ENCODE measurements at places on chromosomes 16 and 17.

- peaks cover 89% of the 10 kb centered on the region for H3K4me1 ChIP-seq
- H3K4me3 ChIP-seq, result no peak overlapping the region
- H3K27ac ChIP-seq, result peak overlapping the region; percentile 98
- DNase-seq, result peak; percentile 80
- peaks cover 86% of the 10 kb centered on the region for H3K36me3 ChIP-seq
These were observed 56.2 kb downstream of the PRMT7 start for GRCh38 chr16:68367030-68367429.

GRCh38 chr16:85590506-85590832 is 22.7 kb upstream of the GSE1 start:
- no peak for DNase-seq
- H3K27ac ChIP-seq, result no peak overlapping the region
- no peak overlapping the region for H3K4me3 ChIP-seq
- H3K27me3 ChIP-seq, result no peaks in the 10 kb centered on the region
- H3K36me3 ChIP-seq, result peaks cover 21% of the 10 kb centered on the region
- H3K4me1 ChIP-seq, result no peaks in the 10 kb centered on the region

GRCh38 chr17:74235040-74235581 is 21.7 kb downstream of the TTYH2 start:
- no peaks in the 10 kb centered on the region for H3K4me1 ChIP-seq
- H3K36me3 ChIP-seq, result no peaks in the 10 kb centered on the region
- DNase-seq, result no peak
- no peak overlapping the region for H3K4me3 ChIP-seq

DNA sequence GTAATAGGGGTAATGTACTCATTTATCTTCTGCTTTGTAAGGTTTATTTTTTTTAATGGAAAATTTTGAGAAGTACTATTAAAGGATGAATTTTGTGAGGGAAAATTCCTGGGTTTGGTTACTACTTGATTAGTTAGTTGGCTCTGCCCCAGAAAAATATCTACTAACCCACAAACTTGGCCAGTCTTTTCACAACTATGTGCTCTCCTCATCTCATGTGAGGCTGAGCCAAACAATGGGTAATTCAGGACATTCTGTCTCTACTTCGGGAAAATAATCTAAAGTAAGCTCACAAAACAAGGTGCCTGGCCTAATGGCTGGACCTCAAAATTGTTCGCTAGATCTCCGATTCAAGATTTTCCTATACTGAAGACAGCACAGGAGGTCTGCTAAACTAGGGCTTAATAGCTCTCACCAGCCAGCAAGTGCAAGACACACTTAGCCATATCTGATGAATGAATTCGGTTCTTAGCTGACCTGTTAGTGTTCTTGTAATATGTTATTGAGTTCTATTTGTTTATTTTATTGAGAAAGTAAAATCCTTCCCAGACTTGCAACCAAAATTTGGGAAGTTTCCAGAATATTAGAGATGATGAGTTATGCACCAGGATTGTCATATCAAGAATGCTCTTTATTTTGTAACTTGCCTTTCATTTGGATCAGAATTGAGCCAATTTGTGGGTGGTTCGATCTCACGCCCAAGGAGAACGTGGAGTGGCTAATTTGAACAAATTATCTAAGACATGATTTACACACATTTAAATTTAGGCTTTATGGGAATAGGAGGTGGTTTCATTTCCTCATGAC is 5.7 kb downstream of the KCNJ16 start:
- H3K27ac ChIP-seq, result no peak overlapping the region
- no peaks in the 10 kb centered on the region for H3K4me1 ChIP-seq
- no peaks in the 10 kb centered on the region for H3K27me3 ChIP-seq
- no peak overlapping the region for H3K4me3 ChIP-seq

GRCh38 chr16:83054283-83054682 is 427.5 kb downstream of the CDH13 start:
- no peaks in the 10 kb centered on the region for H3K36me3 ChIP-seq
- no peak for DNase-seq
- H3K4me3 ChIP-seq, result no peak overlapping the region
- H3K27ac ChIP-seq, result no peak overlapping the region
- peaks cover 2% of the 10 kb centered on the region for H3K27me3 ChIP-seq

DNA sequence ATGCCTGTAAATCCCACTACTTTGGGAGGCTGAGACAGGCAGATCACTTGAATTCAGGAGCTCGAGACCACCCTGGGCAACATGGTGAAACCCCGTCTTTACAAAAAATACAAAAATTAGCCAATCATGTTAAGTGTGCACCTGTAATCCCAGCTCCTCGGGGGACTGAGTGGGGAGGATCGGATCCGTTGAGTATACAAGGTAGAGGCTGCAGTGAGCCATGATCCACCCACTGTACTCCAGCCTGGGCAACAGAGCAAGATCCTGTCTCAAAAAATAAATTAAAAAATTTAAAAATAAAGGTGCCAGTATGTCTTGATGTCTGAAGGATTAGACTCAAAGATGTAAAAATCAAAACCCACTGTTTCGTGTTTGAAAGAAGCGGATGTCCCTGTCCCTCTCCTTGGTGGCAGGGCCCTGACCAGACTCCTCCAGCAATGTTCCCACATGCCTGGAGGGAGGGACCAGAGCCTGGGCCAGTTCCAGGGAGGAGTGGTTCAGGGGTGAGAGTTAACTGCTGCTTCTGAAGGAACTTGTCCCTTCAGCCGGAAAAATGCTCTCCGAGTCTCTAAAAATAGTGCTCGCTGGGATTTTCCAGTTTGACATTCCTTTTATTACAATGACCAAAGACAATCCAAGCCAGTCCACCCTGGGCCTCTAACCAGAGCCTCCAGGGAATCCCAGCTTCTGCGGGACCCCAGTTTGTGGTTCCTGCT is 9.4 kb upstream of the CMTM4 start:
- H3K4me3 ChIP-seq, result no peak overlapping the region
- H3K27ac ChIP-seq, result no peak overlapping the region
- no peaks in the 10 kb centered on the region for H3K36me3 ChIP-seq
- no peak for DNase-seq
- H3K27me3 ChIP-seq, result peaks cover 7% of the 10 kb centered on the region
